ENCODE measurements at places on chromosomes 12 and 14.
A peak's percentile ranks its signal among the peaks of the same experiment; 100 is the strongest.

- DNase-seq = no peak
Measured at GRCh38 chr12:126493366-126494108, 1428.3 kb downstream of the AACS start.

- peak; percentile 43 for DNase-seq
Measured at GRCh38 chr12:57840726-57841125, 5.8 kb downstream of the CTDSP2 start.

DNA sequence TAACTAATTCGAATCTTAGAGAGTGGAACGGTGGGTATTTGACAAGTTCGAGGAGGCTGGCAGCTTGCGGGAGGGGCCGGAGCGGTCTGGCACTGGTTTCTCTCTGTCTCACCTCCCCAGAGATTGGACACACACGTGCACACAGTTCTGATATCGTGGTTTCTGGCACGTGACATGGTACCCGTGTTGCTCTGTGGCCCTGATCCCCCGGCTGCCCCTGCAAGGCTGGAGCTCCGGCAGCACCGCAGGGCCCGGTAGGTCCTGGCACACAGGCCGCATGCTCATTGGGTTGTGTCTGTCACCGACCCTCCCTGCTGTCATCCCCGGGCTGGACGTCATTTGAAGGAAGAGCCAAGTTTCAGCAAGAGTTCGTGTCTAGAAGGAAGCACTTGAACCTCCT is 82.7 kb downstream of the PPP2R5C start:
- no peak for DNase-seq

GRCh38 chr14:73008501-73008900 is 18.4 kb downstream of the ZFYVE1 start:
- no peak for DNase-seq

GRCh38 chr12:104582739-104583138 is 126.0 kb downstream of the CHST11 start:
- no peak for DNase-seq

DNA sequence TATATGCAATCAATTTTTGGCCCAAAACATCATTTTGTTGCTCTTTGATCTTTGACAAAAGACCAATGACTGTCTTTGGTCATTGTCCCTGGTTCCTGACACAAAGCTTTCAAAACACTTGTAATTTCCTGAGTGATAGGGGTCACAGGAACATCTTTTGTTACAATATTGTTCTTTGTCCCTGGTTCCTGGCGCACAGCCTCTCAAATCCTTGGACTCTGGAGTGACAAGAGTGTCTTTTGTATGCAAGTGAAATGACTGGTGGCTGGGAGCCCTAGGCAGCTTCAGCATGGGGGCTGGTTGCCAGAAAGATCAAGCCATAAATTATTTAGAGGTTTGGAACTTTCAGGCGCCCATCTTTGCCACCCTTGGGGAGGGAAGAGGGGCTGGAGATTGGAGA is 53.9 kb downstream of the DNAH10 start:
- DNase-seq = peak; percentile 56

- no peak for DNase-seq
Measured at GRCh38 chr12:31485571-31485970, 105.4 kb downstream of the DENND5B start.

- no peak for DNase-seq
Measured at GRCh38 chr14:26200687-26201086, 397.1 kb downstream of the NOVA1 start.

DNA sequence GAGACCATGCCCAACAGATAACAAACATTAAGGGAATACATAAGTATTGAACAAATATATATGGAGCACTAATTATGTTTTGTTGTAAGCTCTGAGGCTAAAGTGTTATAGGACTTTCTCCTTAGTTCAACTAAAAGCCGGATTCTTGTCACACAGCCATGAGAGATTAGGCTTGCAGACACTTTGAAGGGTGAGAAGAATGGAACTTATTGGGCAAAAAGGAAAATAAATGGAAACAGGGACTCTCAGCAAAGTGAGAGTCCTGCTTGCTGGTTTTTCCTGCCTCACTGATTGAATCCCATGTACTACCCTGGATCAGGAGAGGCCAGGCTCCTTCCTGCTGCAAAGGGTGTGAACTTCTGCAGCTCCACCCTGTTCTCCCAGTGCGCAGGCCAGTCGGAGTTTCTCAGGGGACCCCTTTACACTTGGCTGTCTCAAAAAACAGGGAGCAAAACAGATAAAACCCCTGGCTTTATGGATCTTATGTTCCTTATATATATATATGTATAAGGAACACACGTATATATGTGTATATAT is 77.1 kb upstream of the FUT8 start:
- DNase-seq = no peak

GRCh38 chr12:62737188-62737587 is 197.8 kb downstream of the PPM1H start:
- no peak for DNase-seq

- no peak for DNase-seq
Measured at GRCh38 chr12:22624548-22624869, 462 bp upstream of the ETNK1 start.

DNA sequence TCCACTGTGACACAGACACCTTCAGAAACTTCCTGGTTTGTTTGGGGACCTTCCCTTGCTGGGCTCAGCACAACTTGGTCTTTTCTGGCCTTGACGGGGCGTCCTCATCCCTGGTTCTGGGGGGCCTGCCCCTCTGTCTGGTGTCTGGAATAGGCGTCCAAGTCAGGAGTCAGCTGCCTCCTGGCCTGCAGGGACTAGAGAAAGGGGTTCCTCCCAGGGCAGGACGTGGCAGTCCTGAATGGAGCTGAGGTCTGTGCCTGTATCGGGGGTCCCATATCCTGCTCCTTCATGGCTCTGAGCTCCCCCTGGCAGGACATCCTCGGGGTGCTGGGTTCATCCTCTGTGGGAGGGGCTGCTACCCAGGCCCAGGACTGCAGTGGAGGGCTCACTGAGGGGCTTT is 384.0 kb downstream of the TMEM121 start:
- no peak for DNase-seq

GRCh38 chr12:126106706-126107105 is 1041.5 kb downstream of the AACS start:
- no peak for DNase-seq

GRCh38 chr14:32224737-32225377 is 21.8 kb upstream of the RNU6-8 start:
- DNase-seq = no peak

DNA sequence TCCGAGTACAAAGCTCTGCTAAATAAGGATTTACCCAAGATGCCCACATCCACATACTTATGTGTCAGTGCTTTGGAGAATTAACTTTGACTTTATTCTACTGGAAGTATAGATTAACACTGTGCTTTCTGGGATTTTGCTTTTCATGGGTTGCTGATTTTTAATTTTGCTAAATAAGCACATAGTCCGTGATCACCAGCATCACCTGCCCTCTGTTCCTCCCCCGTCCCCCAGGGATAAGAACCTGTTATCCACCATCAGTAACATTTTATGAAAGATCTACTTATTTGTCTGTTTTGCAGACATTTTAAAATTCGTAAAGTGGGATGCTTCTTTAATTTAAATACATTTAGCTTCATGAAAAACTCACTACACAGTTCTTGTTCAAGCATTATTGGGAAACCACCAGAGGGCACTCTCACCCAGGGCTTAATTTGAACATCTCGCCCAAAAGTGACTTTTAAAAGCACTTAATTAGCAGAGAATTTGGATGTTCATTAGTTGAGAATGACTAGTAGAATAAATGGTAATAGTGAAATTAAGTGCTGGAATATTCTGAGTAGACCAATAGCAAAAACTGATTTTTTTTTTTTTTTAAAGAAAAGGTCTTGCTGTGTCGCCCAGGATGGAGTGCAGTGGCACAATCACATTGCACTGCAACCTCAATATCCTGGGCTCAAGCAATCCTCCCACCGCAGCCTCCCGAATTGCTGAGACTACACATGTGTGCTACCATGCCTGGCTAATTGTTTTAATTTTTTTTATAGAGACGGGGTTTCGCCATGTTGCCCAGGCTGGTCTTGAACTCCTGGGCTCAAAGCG is 35.7 kb downstream of the MRPL42 start:
- no peak for DNase-seq

- DNase-seq = no peak
Measured at GRCh38 chr14:70515811-70516210, 19.0 kb downstream of the ADAM20 start.

GRCh38 chr12:104579718-104580495 is 123.2 kb downstream of the CHST11 start:
- no peak for DNase-seq

- no peak for DNase-seq
Measured at GRCh38 chr14:53285064-53285463, 131.9 kb upstream of the DDHD1 start.

DNA sequence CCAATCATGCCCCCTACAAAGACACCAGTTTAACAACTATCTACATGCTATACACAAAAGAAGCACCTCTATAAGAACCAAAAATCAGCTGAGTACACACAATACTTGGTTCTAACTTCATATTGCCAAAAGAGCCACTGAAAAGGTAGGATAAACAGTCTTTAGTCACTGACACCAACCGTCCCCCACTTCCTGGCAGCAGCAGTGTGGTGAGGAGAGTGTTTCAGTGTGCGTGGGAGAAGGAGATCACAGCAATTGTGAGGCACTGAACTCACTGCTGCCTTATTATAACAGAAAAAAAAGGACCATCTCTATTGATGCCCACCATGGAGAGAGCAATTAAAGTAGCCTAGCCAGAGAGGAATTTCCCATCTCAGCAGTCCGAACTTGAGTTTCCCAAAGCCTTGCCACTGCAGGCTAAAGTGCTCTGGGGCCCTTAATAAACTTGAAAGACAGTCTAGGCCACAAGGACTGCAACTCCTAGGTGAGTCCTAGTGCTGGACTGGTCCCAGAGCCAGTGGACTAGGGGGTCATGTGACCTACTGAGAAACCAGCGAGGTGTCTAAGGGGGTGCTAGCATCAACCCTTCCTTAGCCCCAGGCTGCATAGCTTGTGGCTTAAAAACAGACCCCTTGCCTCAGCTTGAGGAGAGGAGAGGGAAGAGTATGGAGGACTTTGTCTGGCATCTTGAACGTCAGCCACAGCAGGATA is 37.1 kb upstream of the LMNTD1 start:
- DNase-seq = no peak

GRCh38 chr12:85559536-85559935 is 276.7 kb downstream of the RASSF9 start:
- no peak for DNase-seq

DNA sequence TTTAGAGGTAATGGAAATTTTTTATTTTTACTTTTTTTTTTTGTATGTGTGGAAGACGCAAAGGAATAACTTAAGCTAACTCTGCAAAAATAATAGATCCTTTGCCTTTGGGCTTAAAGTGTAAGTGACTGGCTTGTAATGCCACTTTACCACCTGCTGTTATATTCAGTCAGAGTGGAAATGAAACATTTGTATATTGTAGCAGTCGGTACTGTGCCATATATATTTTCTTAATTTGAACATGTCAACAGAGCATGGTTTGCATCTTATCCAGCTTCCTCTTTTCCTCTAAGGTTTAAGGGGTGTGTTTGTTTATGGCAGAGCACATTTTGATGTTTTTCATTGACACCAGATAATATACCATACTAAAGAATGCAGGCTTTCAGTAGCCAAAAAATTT is 176.6 kb downstream of the TRHDE start:
- DNase-seq = no peak

DNA sequence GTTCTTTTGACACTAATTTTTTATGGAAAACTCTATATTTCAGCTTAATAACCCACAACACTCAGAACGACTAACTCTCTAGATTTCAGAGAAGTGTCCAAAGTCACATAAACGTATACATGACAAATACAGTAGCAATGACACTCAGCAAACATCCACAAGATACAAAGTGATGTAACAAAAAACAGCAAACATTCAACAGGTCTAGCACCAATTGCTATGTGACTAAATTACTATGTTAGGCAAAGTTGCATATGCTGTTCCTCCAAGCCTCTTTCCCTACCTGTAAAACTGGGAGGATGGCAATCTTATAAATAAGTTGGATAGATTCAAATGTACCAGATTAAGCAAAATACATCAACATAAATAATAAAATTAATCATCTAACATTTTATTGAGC is 1.7 kb downstream of the RECQL start:
- no peak for DNase-seq

GRCh38 chr12:113860950-113861349 is 105.2 kb downstream of the RBM19 start:
- no peak for DNase-seq

GRCh38 chr12:92089559-92089958 is 56.1 kb downstream of the BTG1 start:
- DNase-seq = no peak

GRCh38 chr14:39568809-39569538 is 136.7 kb upstream of the FBXO33 start:
- no peak for DNase-seq

GRCh38 chr14:95021588-95021987 is 135.7 kb downstream of the DICER1 start:
- DNase-seq = no peak

- no peak for DNase-seq
Measured at GRCh38 chr14:23447361-23448350, 12.2 kb upstream of the MYH7 start.

DNA sequence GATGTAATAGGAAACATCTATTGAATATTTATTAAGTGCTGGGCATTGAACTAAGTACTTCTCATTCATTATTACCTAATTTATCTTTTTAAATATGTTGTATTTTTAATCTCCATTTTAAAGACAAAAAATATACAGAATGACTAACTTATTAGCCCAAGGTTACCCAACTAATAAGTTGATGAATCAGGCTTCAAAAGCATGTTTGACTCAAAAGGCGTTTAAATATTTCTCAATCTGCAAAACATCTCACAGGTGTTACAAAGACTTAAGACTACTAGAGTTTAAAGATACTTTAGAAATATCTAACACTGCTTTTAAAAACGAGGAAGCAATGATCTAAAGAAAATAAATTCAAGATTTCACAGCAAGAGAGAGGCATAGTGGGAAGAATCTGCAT is 457.4 kb upstream of the DCN start:
- no peak for DNase-seq

DNA sequence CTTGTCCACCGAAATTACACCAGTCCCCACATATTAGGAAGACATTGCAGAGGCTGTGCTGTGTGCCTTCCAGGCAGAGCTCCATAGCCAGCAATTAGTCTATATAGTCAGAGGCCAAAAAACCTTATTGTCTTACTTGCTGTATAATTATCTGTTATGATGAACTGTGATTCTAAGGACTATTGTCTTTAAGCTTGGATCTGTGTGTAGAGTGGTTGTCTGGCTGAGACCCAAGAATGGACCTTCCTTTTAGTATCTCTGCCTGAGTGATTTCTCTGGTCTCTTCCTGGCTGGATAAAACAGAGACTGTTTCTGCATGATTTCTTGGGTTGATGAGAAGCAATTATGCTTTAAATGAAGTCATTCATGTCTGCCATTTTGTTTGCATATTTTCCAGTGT is 465.3 kb downstream of the PRKD1 start:
- DNase-seq = peak; percentile 1

GRCh38 chr12:117027251-117028086 is 71.7 kb downstream of the TESC start:
- no peak for DNase-seq

- DNase-seq = no peak
Measured at GRCh38 chr14:40093800-40094199, 661.6 kb upstream of the FBXO33 start.

- no peak for DNase-seq
Measured at GRCh38 chr14:53894456-53894855, 62.2 kb downstream of the BMP4 start.

GRCh38 chr14:89000007-89000942 is 175.8 kb downstream of the TTC8 start:
- DNase-seq = no peak
